ENCODE measurements at places on chromosomes 4 and X. TPM values are rescaled to one million over a fixed set of nuclear protein-coding genes. Genes with fewer than 3 reads are reported as not detected.

Gene GPC4
- total RNA-seq: not detected

Gene ARR3
- not detected for total RNA-seq

GRCh38 chrX:4382273-4382672, 668.8 kb upstream of the PRKX start:
- H3K36me3 ChIP-seq: no peaks in the 10 kb centered on the region
- no peaks in the 10 kb centered on the region for H3K4me1 ChIP-seq
- H3K4me3 ChIP-seq: no peak overlapping the region
- no peaks in the 10 kb centered on the region for H3K27me3 ChIP-seq
- no peak overlapping the region for H3K27ac ChIP-seq

- H3K27me3 ChIP-seq: no peaks in the 10 kb centered on the region
- H3K27ac ChIP-seq: no peak overlapping the region
Observed at GRCh38 chrX:77698242-77698641, 87.8 kb downstream of the ATRX start.

DNA sequence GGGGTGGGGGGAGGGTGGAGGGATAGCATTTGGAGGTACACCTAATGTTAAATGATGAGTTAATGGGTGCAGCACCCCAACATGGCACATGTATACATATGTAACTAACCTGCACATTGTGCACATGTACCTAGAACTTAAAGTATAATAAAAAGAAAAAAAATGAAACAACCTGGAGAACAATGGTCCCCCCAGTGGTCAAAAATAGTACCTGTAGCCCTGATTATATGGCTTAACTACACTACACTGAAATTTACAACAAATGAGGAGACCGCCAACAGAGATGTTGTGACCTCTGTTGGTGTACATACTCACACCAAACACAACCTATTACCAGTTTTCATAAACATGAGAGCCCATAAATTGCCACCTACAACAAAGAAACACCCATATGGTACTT, 7.3 kb upstream of the MAGEE1 start:
- no peaks in the 10 kb centered on the region for H3K36me3 ChIP-seq
- no peaks in the 10 kb centered on the region for H3K4me1 ChIP-seq
- no peaks in the 10 kb centered on the region for H3K27me3 ChIP-seq
- H3K27ac ChIP-seq: no peak overlapping the region
- H3K4me3 ChIP-seq: no peak overlapping the region

Gene TMEM175
- total RNA-seq: 17.6 TPM

GRCh38 chrX:49878128-49878833, 1.0 kb upstream of the USP27X start:
- H3K4me3 ChIP-seq: peak overlapping the region; percentile 51
- H3K36me3 ChIP-seq: no peaks in the 10 kb centered on the region
- DNase-seq: no peak

Gene PRKG2
- 0.58 TPM for total RNA-seq
